ENCODE measurements at places on chromosomes 12 and 14. TPM values are rescaled to one million over a fixed set of nuclear protein-coding genes. Genes with fewer than 3 reads are reported as not detected.

Gene RFLNA
- not detected for total RNA-seq

Gene BCL2L14
- not detected for total RNA-seq

Gene C3AR1
- total RNA-seq, result not detected

Gene UNC79
- total RNA-seq, result not detected

Gene MUCL1
- total RNA-seq, result not detected

Measured in PC-3 (cell line).